Thyroid gland (tissue), 4 donors: ENCODE measurements at places on chromosomes 5 and 9.

DNA sequence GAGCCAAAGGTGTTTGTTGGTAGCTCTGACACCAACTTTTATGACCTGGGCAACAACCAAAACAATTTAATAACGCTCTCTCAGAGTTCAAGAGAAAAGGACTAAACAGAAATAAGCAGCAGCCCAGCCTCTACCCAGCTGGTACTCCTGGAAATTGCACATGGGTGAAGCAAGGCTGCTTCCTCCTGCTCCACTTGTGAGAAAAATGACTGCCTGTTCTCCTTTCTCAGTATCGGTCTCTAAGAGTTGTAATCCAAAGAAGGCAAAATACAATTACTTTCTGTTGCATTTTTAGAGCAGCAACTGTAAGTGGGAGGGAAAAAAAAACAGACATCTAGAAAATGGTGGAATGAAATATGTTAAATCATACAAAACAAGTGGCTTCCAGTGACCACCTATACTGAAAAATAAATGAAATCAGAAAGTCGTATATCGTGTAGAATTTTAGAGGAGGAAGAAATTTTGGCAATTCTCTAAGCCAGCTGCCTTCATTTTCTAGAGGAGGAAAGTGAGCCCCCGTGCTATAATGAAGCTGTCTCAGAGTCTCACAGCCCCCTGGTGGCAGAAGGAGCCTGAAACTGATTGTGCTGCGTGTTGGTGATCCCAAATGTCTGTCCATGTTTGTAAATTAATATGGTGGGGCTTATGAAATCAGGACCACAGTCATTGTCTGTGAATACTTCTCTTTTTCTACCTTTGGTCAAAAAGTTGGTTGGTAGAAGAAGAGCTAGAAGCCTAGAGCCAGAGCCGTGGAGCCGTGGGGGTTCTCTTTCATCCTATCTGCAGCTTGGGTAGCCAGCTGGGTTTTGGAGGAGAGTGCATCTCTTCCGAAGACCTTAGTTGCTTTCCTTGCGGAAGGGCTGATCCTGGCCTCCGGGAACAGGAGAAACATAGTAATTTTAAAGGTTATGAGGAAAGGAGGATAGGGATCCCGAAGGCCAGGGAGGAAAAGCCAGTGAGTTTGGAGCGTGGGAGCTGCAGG lies 139.9 kb downstream of the PIP5K1B start:
- DNase-seq, result peak; percentile 49

DNA sequence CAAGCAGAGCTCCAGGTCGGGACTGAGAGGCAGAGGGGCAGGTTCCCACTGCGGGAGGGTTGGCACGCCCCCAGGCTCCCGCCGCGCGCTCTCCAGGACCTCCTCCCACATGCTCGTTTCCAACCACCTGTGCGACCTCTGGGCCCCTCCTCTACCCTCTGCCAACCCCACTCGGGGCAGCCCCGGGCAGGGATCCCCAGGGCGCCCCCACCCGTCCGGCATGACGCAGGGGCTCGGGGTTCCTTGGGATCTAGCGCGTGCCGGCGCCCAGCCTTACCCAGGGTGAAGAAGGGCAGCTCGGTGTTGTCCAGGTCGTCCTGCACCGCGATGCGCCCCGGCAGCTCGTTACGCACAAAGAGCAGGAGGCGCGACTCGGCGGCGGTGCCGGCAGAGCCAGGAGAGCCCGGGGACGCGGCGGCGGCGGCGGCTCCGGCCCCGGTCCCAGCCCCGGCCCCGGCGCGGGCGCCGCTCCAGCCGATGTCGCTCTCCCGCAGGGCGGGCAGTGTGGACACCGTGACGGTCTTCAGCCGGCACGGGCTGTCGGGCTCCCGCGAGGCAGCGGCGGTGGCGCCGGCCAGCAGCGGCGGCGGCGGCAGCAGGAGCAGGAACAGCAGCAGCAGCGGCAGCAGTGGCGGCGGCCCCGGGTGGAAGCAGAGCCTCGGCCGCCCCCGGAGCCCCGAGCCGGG lies 494 bp downstream of the ASTN2 start:
- peak; percentile 47 for DNase-seq

GRCh38 chr5:89301321-89302025 lies 418.5 kb upstream of the MEF2C start:
- no peak for DNase-seq

- no peak for DNase-seq
These were observed 44.1 kb downstream of the DCP2 start for GRCh38 chr5:113020461-113021273.

DNA sequence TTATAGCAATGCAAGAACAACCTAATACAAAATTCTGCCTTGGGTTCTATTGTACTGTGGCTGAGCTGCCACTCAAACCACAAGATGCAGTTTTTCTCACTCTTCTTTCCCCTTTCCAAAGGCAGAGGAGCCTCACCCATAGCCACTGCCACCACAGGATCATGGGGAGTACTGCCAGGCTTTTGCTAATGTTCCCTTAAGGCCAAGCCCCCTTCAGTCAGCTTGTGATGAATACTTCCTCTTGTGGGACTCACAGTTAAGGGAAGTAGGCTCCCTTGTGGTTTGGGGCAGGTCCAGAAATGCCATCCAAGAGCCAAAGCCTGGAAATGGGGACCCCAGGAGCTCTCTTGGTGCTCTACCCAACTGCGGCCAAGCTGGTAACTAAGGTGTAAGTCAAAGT lies 258.7 kb downstream of the SPATA31D1 start:
- no peak for DNase-seq

- peak; percentile 5 for DNase-seq
These were observed 269.9 kb upstream of the PAPPA start for GRCh38 chr9:115883467-115884329.

- DNase-seq, result peak; percentile 10
These were observed 143.2 kb upstream of the TRIM32 start for GRCh38 chr9:116543731-116544400.

DNA sequence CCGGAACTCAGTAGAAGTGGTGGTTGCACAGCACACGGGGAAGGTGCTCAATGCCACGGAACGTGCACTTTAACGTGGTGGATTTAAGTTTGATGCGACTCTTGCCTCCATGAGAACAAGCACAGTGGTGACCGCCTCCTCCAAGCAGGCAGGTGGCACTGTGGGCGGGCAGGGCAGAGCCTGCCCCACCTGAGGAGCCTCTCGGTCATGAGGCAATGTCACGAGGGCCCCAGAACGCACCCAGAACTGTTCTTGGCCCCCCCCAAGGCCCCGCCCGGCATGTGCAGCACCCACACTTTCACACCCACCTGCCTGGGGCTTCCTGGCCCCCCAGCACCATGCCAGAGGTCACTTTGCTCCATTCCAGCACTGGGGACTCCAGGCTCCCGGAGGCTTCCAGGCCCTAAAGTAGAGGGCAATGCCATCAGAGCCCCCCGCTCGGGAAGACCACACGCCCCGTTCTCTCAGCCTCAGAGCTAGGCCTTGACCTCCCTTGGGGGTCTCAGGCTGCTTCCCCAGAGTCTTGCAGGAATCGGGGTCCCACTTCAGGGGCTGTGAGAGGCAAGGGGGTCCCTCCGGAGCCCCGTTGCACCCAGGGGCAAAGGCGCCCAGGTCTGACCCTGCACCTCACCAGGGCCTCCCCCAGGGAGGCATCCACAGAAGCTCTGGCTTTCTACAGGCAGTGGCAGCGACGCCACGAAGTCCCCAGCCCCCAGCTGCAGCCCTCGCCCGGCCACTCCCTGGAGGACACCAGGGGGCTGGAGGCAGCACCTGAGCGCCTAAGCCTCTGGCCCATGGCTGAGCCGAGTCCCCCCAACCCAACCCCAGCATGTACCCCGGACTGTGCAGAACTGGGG lies 14.0 kb downstream of the CCDC187 start:
- no peak for DNase-seq

- DNase-seq, result no peak
These were observed 234.3 kb upstream of the TMEM161B start for GRCh38 chr5:88503041-88503345.

- no peak for DNase-seq
These were observed 190.9 kb upstream of the GNA14 start for GRCh38 chr9:77838986-77839385.

- no peak for DNase-seq
These were observed 7.8 kb downstream of the FAM81B start for GRCh38 chr5:95398989-95399388.

- no peak for DNase-seq
These were observed 734.5 kb upstream of the ZNF608 start for GRCh38 chr5:125480911-125481310.

- no peak for DNase-seq
These were observed 116.8 kb downstream of the TARS1 start for GRCh38 chr5:33557605-33558004.

GRCh38 chr9:121912812-121913627 lies 180.1 kb downstream of the TTLL11 start:
- DNase-seq, result no peak

DNA sequence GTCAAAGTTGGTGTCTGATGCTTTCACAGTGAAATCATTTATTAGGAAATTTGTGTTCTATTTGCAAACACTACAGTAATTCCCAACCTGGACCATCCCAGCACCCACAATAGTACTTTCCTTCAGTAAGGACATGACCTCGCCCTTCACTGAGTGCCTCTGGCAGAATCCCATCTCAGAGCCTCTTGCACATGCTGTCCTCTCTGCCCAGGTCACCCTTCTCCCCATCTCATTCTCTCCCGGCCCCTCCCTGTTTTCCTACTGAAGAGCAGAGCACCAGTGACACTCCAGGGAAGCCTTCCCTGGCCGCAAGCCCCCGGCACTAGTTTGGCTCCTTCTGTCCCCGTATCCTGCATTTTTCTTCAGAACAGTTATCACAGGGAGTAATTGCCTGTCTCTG lies 220.4 kb downstream of the MAPKAP1 start:
- DNase-seq, result peak; percentile 54

- DNase-seq, result no peak
These were observed 1.1 kb downstream of the LURAP1L start for GRCh38 chr9:12775679-12776512.
